ENCODE measurements at places on chromosomes 6 and 20. TPM values are rescaled to one million over a fixed set of nuclear protein-coding genes. Genes with fewer than 3 reads are reported as not detected.
A peak's percentile ranks its signal among the peaks of the same experiment; 100 is the strongest.

Gene OR2J3
- not detected for total RNA-seq

GRCh38 chr6:66478705-66479104, 771.7 kb upstream of the EYS start:
- peak; percentile 37 for DNase-seq

DNA sequence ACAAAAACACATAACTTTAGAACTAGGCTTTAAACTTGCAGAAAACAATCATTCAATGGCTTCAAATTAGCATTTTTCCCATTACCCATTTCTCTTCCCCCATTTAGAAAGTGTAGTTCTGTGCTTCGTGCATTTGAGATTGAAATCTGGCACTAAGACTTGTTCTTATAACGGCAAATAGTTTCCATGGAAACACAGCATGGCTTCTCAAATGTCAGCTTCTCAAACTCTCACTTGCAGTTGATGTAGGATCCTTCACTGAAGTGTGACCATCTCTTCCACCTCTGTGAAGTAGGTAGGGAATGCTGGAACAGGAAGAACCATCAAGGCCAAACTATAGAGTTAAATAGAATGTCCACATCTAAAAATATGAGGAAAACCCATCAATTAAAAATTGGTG, 52.2 kb downstream of the MANEA start:
- DNase-seq = peak; percentile 3

GRCh38 chr6:148183776-148184175, 158.9 kb upstream of the SASH1 start:
- no peak for DNase-seq

DNA sequence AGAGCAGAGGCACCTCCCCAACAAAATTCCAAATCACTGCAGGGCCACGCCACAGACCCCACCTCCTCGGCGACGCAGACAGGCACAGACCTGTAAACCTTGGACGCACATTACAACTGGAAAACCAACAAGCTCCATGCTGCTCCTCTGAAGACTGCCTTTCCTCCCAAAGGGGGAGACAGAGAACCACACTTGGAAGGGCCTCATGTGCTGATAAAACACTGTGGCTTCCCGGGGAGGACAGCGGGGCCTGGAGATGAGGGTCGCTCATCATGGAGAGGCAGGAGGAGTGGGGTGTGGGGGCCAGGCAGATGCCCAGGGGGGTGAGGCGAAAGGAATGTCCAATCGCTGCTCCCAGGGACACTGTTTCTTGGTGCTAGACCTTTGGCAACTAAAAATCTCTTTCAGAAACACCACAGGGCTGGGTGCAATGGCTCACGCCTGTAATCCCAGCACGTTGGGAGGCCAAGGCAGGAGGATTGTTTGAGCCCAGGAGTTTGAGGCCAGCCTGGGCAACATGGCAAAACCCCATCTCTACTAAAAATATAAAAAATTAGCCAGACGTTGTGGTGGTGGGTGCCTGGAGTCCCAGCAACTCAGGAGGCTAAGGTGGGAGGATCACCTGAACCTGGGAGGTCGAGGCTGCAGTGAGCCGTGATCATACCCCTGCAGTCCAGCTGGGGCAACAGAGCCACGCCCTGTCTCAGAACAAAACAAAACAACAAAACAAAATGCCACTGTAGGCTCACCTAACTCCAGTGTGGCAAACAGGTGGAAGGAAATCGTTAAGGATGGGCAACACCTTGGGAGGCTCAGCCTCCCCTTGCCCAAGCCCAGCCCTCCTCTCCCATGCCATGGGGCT, 53.8 kb downstream of the ABHD12 start:
- DNase-seq = peak; percentile 31

DNA sequence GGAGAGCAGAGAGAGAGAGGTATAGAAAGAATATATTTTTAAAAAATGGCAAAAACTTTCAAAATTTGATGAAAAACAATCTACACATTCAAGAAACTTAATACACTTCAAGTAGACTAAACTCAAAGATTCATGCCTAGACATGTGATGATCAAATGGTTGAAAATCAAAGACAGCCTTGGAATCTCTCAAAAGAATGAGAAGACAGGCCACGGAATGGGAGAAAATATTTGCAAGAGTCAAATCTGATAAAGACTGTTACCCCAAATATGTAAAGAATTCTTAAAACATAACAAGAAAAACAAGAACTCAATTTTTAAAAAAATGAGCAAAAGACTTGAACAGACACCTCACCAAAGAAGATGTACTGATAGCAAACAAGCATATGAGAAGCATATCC, 49.7 kb downstream of the THEMIS start:
- DNase-seq = no peak

DNA sequence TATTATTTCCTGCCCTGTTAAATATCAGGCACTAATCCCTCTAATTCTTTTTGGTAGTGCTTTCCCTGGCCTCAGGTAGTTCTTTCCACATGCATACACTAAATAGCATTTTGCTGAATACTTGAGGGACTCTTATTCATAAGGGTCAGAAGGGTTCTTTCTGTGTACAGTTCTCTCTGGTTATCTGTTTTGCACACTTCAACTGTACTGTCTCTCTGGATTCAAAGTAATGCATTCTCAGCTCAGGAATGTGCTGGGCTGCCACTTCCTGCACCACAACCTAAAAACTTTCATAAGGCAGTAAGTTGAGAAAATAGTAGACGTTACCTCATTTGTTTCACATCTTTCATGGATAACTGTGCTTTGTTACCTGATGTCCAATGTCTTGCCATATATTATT, 32.1 kb downstream of the C6orf141 start:
- DNase-seq = no peak

- DNase-seq = no peak
These were observed 46.2 kb downstream of the OGFRL1 start for GRCh38 chr6:71334768-71335167.

GRCh38 chr6:139149383-139149782, 14.5 kb downstream of the HECA start:
- DNase-seq = no peak

GRCh38 chr6:5529015-5529414, 267.7 kb downstream of the FARS2 start:
- no peak for DNase-seq

GRCh38 chr6:46777476-46778346, 15.5 kb upstream of the MEP1A start:
- DNase-seq = no peak

DNA sequence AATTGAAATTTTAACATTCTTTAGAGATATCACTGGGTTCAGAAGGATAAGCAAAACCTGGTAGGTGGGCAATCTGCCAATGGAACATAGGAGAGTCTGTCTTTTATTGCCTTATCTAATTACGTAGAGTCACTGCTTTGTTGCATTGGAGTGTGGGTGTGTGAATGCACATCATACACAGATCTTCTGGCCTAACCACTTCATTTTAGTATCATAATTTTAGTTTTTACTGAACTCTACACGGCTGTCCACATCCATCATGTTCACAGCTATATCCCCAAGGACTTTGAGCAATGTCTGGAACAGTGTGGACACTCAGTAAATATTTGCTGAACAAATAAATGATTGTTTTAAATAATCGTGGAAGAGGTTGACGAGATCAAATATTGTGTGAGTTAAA, 104.6 kb upstream of the AKIRIN2 start:
- peak; percentile 21 for DNase-seq

DNA sequence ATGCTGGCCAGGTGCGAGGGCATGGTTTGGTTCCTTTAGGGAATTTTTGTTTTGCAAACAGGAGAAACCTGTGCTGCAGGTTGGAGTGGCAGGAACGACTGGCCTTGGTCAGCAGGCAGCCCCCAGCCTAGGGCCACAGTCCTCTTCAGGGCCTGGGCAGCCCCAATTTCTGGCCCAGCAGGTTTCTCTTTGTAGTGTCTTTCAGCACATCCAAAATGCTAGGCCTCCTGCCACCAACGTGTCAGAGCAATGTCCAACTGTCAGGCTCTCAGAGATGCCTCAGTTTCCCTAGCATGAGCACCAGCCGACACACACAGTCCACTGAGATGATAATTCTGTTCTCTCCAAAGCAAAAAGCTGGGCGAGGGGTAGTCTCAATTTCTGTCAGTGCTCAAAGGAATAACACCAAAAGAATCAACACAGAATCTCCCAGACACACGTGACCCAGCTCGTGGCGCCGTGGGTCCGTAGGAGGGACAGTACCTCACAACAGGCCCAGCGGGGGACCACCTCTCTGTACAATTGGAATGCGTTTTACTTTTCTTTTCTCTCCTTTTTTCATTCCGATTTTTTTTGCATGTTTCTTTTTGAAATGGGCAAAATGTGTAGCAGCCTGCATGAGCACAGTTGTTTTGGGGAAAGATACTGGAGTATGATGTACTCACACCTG, 125.9 kb downstream of the TAF4 start:
- no peak for DNase-seq

DNA sequence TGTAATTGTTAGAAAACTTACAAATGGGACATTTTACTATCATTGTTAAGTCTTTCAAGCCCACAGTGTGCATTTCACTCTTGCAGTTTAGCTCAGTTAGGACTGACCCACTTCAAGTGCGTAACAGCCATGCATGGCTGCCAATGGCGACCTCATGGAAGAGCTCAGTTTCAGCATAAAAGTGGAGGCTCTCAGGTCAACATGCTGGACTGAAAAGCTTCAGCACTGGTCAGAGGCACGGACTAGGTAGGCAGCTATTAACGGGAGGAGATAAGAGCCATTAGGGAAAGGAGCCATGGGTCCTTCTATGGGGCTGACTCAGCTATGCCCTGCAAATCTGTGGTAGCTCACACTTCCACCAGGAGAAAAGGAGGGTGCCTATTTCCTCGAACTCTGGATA, 101.8 kb downstream of the TTLL2 start:
- no peak for DNase-seq

DNA sequence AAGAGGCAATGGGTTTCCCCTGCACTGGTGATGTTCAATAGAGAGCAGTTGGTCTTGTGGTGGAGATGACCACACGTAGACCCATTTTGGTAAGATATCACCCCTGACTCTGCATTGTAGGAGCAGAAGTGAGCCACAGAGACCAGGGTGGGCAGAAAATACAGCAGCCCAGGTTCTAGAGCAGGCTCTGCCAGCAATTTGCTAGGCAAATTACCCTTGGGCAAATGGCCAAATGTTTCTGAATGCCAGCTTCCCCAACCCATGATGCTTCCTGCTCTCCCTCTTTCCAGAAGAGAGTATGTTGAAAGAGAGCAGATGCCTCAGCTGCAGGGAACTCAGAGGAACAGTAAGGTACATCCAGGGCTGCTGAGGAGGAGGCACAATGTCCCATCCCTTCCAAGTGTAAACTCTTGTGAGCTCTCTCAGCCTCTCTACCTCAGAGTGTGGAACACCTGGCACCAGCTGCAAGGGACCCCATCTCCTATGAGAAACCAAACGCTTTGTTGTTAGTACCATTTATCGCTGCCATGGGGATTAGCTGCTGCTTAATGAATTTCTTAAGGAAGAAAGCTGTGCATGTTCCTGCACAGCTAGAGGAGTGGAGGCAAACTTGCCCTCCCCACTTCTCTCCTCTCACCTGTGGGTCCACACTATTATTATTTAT, 317.5 kb upstream of the MOCS1 start:
- peak; percentile 67 for DNase-seq

DNA sequence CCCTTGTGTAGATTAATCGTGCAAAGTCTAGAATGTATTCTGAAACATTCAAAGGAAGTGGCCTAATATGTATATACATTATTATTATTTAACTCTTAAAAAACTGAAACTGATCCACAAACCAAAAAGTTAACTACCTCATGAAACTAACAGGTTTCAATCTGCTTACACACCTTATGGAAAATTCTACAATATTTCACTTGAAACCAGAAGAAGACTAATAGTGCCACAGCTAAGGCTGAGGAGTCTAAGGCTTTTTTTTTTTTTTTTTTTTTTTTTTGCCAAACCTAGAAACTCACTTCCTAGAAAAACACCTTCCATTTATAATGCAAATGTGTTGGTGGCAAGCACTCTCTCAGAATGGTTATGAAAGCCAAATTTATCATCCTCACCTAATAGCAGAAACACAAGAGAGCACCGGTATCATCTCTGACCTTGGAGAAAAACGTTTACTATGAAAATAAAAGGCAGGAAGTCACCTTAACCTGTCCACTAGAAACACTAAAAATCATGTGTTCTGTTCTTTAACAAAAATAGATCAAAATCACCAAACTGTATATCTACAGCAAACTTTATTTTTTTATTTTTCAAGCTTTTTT, 586.1 kb downstream of the FRK start:
- DNase-seq = no peak
